Activated T-helper 2 cell treated with anti-CD3 and anti-CD28 coated beads, Interferon-gamma antibody, Interleukin-2, Interleukin-4, amounts not matched to agents 10 μg/mL and 5 μg/mL and 100 μg/mL, durations not matched to agents 14 hours and 24 hours and 36 hours (primary cell): ENCODE measurements at places on chromosomes 1 and 21.
A peak's percentile ranks its signal among the peaks of the same experiment; 100 is the strongest.

- no peak for DNase-seq
Observed at GRCh38 chr1:2417833-2418225, 5.5 kb upstream of the PEX10 start.

GRCh38 chr1:198892065-198892464, 253.2 kb downstream of the PTPRC start:
- no peak for DNase-seq

DNA sequence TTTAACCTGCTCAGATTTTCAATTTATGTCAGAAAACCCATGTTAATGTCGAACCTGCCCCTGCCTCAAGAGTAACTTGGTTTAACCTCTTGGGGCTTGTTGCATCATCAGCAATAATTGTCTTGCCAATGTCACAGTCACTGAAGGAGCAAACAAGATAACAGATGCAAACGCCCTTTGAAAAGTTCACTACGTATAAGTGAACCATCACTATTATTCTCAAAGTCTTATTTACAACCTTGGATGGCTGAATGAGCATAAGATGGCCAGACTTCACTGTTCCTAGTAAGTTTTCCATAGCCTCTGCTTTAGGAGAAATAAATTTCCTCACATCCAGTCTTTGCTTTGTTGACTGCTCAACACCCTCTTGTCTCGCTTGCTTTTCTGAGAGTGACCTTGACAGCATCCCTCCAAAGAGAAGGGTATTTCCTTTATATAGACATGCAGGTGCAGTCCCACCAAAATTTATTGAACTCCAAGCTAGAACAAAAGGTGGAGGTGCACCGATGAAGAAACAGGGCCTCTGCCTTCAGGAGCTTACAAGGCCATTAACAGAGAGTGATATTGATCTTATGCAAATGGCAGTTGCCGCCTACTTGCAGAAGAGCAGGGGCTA, 749 bp upstream of the LRIG2 start:
- no peak for DNase-seq

- DNase-seq = peak; percentile 47
Observed at GRCh38 chr1:185338719-185339622, 21.9 kb upstream of the IVNS1ABP start.

- DNase-seq = no peak
Observed at GRCh38 chr1:201128476-201128875, 1.5 kb upstream of the ASCL5 start.

DNA sequence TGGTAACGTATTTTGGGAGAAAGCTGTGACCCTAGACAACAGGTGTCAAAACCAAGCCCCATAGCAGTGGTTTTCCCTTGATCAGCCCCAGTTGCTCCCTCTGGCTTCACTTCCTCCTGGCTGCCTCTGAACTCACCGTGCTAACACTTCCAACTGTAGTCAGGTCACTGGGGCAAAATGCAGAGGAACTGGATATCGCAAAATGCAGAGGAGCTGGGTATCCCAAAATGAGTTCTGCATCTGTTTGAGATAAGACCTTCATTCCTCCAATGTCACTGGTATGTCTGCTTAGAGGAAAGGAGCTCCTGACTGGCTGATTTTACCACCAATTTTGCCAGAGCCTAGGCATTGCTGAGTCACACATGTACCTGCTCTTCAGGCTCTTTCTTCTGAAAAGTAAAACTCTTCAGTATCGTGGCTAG, 19.6 kb upstream of the TACSTD2 start:
- DNase-seq = no peak

GRCh38 chr1:231091831-231092301, 51.8 kb upstream of the FAM89A start:
- no peak for DNase-seq

DNA sequence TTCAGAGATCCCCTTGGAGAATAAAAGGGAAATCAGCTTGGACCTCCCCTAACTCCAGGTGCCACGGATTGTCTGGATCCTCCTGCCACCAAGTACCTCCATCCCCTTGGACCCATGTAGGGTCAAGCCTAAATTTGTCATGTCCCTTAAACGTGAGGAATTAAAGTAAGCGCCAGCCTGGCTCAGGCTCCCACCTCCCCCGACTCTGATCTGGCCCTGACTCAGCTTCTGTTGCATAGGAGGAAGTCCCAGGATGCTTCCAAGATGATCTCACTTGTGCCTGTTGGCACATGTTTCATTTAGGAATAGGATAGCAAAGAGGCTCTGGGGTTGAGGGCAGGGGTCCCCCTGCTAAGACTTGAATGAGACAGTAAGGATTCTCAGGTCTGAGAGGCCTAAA, 231.9 kb upstream of the JUN start:
- DNase-seq = no peak

GRCh38 chr1:236301958-236302335, 20.2 kb upstream of the ERO1B start:
- no peak for DNase-seq

DNA sequence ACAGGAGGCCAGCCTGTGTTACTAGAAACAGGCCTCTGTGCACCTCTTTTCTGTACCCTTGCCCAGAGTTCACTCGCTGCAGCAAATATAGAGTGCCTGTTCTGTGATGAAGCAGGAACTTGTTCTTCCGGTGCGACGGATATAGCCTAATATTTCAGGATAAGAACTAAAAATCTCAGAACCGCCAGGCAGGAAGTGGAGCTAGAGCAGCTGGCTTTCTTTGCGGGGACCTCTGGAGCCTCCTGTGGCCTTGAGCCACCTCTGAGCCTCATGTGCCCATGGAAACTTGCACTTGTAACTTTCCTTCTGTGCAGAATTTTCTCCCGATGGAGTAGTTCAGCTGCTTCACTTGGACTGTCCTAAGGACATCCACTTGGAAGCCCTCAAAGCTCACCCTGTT, 44.5 kb upstream of the VAMP3 start:
- DNase-seq = no peak

DNA sequence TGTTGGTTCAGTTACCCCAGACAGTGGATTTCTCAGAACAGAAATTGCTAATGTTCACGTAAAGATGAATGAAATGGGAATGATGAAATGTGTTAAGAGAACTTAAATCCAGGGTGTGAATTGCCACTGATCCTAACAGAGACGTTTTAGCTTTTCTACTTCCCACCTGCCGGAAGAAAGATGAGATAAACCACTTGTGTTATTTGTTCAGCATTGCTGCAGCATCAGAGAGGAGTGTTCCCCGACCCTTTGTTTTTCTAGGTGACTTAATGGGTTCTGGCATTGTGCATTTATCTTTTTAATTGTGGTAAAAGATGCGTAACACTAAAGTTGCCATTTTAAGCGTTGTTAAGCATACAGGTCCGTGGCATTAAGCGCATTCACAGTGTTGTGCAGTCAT, 122.3 kb downstream of the GALNT2 start:
- DNase-seq = no peak

- DNase-seq = no peak
Observed at GRCh38 chr1:102186536-102186935, 189.8 kb upstream of the OLFM3 start.

GRCh38 chr1:21293537-21294265, 3.4 kb upstream of the ECE1 start:
- peak; percentile 47 for DNase-seq

GRCh38 chr1:16979475-16980327, 719 bp downstream of the MFAP2 start:
- DNase-seq = no peak

DNA sequence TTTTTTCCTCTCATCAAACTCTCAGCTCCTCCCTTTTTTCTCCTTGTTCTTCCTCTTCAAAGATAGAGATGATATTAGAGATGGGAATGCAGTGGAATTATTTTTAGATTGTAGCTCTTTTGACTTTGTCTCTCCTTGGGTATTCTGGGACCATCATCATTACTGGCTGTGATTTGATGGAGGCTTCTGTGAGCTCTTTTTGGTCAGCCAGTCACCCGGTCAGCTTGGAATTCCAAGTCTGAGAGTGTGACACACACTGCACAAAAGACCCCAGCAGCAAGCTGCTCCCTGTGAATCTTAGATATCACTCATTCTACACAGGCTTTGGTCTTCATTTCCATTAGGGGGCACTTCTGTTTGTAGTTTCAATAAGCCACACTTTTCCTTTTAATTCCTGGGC, 51.6 kb upstream of the NEK7 start:
- DNase-seq = no peak
